Mesenchymal stem cell (in vitro differentiated cells and primary cell): ENCODE measurements at places on chromosomes 16 and 17.

GRCh38 chr17:77610972-77611521 is 347.5 kb upstream of the TNRC6C start:
- DNase-seq: no peak

DNA sequence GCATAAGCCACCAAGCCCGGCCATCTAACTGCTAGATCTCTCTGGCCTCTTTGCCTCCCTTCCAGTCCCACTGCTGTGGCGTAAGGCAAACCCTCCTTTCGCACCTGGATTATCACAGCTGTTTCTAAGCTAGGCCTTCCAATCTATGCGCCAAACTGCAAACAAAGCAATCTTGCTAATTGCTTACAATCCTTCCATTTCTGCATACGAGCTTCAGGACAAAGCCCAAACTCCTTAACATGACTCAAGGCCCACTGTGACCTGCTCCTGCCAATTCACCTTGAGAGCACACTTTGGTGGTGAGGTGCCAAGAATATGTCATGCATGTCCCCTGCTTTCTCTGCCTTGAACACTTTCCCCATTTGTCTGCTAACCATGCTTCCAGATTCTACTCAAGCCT is 6.0 kb upstream of the ARL5C start:
- no peak for DNase-seq

DNA sequence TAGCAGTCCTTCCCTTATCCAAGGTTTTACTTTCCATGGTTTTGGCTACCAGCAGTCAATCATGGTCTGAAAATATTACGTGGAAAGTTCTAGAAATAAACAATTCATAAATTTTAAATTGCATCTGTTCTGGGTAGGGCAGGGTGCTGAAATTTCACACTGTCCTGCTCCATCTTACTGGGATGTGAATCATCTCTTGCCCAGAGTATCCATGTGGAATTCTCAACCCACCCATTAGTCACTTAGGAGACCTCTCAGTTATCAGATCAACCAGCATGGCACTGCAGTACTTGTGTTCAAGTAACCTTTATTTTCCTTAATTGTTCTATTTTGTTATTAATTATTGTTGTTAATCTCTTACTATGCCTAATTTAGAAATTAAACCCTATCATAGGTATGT is 202.8 kb upstream of the CPHXL start:
- peak; percentile 41 for DNase-seq

GRCh38 chr17:44971776-44972483 is 3.8 kb upstream of the C1QL1 start:
- DNase-seq: peak; percentile 33

- no peak for DNase-seq
These were observed 7.7 kb upstream of the ITPRIPL2 start for GRCh38 chr16:19105891-19106624.

DNA sequence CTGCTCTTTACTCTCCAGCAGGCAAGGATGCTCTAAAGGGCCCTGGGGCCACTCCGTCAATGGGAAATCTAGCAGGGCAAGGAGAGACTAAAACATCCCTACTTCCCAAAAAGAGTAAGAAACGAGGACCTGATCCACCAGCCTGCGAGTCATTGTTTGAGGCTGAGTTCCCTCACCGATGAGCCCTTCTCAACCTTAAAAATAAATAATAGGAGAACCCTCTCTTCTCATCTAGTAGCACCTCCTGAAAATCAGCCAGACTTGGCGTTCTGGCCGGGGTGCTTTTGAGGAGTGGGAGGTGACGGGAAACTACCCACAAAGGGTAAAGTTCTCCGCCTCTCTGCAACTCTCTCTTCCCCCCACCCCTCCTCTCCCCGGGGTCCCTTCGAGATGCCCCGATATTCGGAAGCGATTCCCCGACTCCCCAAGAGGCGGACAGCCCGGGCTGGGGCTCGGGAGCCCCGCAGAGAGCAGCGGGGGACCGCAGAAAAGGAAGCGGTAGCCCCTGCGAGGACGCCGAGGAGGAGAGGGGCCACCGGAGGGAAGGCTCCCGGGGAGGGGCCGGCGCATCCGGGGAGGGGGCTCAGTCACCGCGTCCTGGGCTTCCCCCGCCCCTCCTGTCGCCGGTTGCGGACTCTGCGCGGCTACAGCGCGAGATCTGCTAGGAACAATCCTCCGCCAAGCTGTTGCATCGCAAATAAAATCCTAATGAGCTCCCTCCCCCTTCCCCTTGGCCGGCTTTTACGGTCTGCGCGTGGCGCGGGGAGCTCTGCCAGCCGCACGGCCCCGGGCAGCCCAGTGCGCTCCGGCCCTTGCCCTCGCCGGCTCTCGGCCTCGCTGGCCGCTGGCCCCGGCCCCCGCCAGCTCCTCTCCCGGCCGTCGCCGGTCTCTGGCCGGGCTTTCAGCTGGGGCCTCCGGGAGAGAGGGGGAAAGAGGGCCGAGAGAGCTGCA is 1.3 kb downstream of the HOXB9 start:
- DNase-seq: peak; percentile 76

- no peak for DNase-seq
These were observed 107.7 kb downstream of the TOX3 start for GRCh38 chr16:52439171-52439701.

DNA sequence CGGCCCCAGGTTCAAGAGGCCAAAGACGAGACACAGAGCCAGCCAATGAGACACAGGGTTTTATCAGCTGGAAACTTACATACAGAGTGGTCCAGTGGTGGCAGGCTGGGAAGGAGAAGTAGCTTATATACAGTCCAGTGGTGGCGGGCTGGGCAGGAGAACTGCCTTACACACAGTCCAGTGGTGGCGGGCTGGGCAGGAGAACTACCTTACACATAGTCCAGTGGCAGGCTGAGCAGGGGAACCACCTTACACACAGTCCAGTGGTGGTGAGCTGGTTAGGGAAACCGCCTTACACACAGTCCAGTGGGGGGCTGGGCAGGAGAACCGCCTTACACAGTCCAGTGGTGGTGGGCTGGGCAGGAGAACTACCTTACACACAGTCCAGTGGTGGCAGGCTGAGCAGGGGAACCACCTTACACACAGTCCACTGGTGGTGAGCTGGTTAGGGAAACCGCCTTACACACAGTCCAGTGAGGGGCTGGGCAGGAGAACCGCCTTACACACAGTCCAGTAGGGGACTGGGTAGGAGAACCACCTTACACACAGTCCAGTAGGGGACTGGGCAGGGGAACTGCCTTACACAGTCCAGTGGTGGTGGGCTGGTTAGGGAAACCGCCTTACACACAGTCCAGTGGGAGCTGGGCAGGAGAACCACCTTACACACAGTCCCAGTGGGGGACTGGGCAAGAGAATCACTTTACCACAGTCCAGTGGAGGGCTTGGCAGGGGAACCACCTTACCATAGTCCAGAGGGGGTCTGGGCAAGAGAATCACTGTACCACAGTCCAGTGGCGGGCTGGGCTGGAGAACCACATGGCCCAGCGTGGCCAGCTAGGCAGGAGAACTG is 90.9 kb downstream of the GAS7 start:
- DNase-seq: no peak
